HL-60 (cell line): ENCODE measurements at places on chromosomes 11 and 22.

- DNase-seq: no peak
These were observed 2.0 kb upstream of the C11orf42 start for GRCh38 chr11:6203327-6203726.

GRCh38 chr11:37914859-37915258 is 1316.8 kb upstream of the RAG2 start:
- no peak for DNase-seq

DNA sequence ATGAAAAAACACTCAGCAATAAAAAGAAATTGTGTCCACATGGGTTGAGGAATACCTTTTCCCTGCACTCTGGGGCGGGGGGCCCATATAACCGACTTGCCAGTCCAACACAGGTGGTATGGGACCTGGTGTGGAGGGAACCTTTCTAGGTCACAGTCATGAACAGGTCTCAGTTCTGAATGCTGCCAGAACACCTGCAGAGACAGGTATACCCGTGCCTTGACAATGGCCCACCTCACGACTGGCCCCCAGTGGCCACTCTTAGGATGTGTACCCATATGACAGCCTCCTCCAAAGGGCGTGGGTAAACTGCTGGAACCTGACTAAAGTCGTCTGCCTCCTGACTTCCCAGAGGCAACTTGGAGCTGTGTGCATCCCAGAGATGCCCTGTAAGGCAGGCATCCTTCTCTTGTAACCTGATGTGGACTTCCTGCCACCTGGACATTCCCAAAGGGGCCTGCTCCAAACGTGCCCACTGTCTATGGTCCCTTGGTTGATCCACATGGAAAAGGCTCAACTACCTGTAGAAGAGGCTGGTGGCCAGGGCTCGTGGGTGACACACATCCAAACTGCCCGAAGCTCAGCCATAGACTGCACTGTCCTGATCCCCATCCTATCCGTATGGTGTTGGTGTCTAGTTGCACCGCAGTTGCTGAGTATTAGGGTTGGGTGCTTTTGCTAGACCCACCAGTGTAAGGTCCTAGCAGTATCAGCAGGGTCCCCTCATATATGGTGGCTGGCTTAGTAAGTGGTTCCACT is 859.3 kb downstream of the BRD1 start:
- no peak for DNase-seq

DNA sequence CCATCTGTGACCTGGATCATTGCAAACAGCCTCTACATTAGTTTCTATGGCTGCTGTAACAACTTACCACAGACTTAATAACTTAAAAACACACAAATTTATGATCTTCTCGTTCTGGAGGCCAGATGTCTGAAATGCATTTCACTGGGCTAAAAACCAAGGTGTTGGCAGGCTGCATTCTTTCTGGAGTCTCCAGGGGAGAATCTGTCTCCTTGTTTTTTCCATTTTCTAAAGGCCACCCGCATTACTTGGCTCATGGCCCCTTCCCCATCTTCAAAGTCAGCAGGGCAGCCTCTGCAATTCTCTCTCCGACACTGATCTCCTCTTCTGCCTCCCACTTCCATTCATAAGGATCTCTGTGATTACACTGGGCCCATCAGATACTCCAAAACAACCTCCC is 11.6 kb downstream of the SCGB1A1 start:
- no peak for DNase-seq

DNA sequence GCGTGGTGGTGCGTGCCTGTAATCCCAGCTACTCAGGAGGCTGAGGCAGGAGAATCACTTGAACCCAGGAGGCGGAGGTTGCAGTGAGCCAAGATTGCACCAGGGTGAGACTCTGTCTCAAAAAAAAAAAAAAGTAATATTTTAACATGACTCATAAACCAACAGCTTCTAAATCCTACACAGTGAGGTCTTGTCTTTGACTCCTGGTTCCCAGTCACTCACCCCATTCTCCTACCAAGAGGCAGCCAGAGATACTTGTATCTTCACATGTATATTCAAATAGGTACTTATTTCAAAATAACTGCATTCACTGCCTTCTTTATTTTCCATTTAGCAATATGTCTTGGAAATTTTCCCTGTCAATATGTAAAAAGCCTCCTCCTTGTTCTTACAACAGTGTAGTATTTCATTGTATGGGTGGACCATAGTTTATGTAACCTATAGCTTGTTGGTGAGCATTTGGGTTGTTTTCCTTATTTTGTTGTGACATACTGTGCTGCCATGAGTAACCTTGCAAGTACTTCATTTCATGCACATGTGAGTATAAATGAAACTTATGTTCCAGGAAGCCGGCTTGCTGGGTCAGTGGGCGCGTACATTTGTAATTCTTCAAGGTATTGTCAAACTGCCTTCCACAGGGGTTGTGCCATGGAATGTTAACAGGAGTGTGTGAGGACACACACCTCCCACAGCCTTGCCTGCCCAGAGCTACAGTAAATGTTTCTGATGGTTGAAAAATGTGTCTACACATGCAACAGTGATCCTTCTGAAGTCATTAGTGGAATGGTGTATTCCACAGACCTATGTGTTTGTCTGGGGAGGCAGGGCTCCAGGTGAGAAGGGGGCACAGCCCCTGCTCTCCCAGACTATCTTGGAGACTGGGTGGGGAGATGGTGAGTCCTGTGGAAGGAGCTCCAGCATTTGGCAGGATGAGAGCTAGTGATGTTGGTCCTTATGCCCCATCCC is 47.9 kb downstream of the OSBP2 start:
- DNase-seq: no peak

DNA sequence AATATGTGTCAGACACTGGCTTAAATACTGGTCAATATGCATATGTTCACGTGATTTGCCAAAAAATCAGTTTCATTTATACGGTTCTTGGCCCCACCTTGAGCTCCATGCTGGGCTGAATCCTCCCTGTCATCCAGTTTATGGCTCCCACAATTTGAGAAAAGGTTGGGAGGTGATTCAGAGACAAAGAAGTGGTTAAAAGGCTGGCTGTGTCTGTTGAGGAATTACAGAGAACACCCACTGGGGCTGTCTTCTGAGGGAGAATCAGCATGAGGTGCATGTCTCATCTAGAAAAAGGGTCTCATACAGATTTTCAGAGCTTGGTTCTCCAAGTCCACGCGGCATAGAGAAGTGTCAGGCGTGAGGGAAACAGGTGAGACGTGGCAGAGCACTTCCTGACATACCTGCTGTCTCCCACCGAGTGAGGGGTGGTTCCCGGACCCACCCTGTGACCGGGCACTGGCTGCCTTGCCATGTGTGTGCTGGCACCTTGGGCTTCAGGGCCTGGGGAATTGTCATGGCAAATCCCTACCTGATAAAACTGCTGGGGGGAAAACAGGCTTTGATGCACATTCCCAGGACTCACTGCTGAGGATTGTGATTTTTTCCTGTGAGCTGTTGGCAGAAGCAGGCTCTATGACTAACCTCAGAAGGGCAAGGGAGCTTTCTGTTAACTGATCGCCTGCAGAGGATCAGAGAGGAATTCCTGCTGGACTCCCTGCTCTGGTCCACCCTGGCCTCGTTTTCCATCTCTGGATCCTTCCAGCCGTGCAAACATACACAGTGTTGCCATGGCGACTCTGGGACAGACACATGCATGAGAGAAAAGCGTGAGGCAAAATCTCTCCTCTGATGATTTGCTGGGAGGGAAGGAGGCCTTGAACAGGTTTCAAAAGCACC is 223.6 kb downstream of the ADAMTS15 start:
- no peak for DNase-seq

DNA sequence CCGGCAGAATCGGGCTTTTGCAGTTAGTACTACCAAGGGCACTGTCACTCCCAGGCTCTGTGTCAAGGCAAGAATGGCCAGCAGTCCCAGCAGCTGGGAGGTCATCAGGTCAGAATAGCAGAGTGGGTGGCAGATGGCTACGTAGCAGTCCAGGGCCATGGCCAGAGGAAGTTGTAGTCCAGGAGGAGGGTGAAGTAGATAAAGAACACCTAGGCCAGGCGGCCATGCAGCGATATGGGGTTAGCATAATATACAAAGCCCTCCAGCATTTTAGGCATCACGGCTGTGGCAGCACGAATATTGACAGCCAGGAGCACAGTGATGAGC is 52.1 kb downstream of the RRM1 start:
- DNase-seq: no peak

DNA sequence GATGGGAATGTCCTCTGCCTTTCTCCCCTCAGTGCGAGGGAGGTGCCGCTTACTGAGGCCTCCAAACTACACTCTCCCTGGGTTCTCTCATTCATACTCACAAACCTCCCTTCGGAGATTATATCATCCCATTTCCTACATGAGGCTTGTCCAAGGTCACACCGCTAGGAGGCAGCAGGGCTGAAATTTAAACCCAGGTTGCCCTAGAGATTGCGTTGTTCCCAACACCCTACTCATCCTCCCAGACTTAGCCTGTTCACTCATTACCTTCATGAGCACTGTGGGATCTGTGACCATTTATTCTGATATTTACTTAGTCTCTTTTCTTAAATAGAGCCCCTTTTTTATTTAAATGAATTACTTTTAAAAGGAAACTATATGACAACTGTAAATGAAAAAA is 31.1 kb downstream of the SDHAF2 start:
- no peak for DNase-seq

DNA sequence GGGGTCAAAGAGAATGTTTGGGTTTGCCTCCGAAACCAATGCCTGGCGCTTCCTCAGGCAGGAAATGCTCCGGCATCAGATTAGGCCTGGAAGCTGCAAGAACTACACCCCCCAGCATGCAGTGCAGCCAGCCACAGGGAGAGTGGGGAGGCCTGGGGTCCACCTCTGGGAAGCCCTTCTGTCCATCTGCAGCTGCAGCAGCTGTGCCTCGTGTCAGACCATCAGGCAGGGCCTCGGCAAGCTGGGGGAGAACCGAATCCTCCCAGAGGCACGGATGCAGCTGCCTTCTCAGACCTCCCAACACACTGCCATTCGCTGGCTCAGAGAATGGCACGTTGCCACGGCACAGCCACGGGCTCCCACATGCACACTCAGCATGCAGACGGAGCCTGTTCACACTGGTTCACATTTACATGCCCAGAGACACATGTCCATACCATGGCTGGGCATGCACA is 57.4 kb downstream of the NECTIN1 start:
- DNase-seq: no peak

- DNase-seq: no peak
These were observed 333.3 kb downstream of the MIAT start for GRCh38 chr22:26990503-26991189.

DNA sequence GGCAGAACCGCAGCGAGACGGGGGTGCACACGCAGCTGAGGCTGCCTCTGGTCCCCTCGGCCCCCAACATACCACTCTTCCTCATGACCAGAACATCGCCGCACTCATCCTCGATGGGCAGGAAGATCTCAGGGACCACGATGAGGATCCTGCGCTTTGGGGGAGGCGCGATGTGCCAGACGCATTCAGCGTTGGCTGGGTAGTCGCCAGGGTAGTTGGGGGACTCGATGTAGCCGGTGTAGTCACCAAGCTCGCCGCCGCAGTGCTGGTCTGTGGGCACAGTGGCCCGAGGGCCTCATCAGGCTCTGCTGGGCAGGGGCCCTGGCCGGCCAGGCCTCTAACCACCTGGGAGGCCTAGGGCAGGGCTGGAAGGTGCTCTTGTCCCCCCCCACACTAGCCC is 23.0 kb upstream of the TTLL12 start:
- DNase-seq: no peak

DNA sequence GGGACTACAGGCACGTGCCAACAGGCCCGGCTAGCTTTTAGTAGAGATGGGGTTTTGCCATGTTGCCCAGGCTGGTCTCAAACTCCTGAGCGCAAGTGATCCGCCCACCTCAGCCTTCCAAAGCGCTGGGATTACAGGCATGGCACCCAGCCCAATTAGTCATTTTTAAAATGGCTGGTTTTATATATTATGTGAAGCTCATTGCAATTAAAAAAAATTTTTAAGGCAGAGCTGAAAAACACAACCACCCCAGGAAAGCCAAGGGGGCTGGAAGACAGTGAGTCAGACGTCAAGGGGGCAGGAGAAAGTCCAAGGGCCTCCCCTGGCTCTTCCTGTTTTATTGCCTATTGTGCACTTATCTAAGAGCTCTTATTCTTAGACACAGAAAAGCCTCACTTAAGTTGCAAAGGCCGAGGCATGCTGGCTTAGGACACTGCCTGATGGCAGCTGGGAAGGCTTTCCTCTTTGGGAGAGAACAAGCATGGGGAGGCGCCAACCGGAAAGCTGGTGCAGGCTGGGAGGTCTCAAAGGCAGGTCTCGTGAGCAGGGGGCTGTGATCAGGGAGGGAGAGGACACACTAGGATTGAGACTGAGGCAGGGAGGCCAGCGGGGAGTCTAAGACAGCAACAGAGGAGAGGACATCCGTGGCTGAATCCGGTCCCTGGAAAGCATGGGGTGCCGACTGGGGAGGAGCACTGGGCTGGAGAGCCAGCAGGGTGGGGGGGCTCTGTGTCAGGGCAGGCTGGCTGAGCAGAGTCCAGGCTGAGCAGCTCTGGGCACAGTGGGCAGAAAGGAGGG is 11.1 kb upstream of the OSM start:
- no peak for DNase-seq

DNA sequence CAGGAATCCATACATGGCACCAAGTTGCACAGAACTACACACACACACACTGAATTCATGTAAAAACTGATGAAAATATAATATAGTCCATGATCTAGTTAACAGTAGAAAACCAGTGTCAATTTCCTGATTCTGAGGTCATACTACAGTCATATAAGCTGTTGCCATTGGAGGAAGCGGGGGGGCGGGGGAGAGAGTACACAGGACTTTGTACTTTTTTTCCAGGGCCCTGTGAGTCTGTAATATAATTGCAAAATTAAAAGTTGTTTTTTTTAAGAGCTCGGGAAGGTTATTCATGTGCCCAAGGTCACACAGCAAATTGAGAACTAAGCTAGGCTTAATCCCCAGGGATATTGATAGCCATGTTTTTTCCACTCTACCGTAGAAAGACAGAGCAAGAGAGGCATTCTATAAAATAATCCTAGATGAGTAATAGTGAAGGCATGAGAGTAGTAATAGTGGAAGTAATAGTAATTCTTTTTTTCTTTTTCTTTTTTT is 312.3 kb downstream of the MN1 start:
- DNase-seq: no peak

DNA sequence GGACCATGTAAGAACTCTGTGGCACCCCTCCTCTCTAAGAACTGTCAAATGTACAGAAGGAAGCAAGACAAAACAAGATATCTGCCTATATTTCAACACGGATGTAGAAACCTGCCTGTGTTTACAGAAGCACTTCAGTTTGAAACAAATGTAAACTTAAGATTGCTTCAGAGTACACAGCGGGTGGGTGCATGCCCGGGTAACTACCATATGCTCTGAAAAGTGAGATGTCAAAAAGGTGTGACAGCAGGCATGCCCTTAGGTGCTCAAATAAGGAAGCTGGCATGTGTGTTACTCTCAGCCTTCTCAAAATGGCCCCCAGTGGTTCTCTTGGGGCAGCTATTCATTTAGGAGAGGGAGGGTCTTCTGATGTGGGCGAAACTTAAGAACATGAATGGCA is 5.2 kb downstream of the ACP2 start:
- DNase-seq: no peak

GRCh38 chr11:93525601-93526345 is 17.4 kb downstream of the SMCO4 start:
- DNase-seq: no peak
